ENCODE measurements at places on chromosomes 12 and 14.

DNA sequence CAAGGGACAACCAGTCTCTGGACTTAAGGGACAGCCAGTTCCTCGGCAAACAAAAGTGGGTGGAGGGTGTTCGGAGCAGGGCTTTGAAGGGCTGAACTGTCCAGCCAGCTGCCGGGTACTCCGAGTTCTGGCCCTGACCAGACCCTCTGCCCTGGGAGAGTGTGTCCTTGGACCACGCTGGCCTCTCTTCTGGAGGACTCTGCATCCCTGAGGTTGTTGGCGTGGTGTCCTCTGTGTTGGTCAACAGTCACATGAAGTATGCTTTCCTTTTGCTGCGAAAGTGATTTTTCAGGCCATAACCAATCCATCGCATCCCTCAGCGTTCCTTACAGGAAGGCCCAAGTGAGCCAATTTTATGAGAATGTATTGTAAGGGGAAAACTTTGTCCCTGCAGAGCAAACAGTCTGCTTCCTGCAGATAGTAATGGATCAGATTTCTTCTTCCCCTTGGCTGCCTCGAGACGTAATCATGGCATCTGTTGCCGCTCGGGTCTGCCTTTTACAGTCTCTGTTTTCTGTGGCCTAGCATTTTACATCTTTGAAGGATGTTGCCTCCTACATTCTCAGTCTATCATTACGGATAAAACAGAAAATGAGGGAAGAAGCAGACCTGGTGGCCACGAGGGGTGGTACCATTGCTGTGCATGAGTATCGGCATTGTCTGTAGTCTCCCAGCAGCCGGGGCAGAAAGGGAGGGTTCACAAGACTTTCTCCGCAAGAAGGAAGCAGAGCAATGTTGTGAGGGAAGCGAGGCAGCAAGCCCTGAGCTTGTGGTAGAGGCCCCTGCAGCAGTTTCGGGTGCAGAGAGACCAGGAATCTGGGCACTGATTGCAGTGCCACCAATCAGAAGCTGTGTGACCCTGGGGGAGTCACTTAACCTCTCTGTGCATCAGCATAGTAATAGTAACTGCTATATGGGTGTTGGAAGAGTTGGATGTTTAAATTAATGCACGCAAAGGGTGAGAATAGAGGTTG is 47.4 kb downstream of the SMIM41 start:
- DNase-seq, result no peak

- DNase-seq, result no peak
Measured at GRCh38 chr12:11991604-11992003, 79.1 kb upstream of the BCL2L14 start.

DNA sequence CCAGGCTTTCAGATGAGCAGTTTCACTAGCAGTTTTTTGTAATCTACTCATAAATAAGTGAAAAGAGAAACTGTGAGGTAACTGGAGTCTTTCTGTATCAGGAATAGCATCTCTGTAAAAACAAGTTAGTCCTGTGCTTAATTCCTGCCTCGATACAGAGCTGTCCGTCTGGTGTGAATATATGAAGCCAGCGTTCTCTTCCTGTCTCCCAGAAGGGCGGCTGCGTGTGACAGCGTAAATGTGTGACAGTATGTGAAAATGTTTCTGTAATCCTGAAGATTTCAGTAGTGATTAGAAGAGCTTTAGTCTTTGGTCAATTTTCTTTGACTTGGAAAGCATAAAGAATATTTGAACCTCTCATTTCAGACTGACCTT is 150.3 kb downstream of the FBXL14 start:
- DNase-seq, result no peak

DNA sequence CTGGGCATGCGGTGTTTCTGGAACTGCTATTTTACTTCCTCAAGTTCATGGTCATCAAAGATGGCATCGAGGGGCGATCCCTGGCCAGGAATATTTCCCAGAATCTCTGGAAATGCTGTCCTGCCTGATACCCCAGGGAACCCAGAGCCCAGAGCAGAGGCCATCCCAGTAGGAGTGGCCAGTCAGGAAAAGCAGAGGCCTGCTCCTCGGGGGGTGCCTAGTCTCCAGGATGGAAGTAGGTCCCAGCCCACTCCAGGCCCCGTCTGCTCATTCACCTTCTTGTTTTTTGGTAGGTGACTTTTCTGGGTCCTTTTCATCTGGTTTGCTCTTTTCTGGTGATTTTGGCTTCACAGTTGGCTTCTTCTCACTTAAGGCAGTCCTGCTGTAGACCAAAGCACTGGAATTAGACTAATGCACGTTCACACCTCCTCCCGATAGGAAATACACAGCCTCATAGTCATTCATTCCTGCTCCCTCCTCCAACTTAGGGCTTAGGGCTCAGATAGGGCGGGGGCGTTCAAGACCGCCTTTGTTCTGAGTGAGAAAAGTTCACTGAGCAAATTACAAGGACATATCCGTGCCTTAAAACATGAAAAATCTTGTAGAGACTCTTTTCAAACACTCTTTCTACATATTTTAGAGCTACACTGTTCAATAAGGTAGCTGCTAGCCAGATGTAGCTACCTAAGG is 51.1 kb downstream of the TRAFD1 start:
- DNase-seq, result no peak

GRCh38 chr12:95184121-95184520 is 33.1 kb downstream of the FGD6 start:
- DNase-seq, result no peak

DNA sequence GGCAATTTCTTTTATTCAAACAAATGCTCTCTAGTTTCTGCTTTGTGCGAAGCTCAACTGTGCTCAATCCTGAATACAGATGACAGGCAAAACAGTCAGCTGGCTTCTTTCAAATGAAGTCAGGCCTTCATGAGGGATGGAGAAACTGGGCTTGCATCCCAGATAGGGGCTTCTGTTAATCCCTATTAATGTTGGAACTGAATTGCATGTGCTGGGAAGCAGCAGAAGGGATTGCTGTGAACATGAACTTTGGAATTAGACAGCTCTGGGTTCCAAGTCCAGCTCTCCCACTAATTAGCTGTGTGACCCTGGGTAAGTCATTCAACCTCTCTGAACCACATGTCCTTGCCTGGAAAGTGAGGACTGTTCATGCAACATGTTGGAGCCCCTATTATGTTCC is 21.1 kb upstream of the CORO1C start:
- DNase-seq, result no peak

GRCh38 chr14:75182821-75183220 is 6.4 kb upstream of the TMED10 start:
- DNase-seq, result no peak

DNA sequence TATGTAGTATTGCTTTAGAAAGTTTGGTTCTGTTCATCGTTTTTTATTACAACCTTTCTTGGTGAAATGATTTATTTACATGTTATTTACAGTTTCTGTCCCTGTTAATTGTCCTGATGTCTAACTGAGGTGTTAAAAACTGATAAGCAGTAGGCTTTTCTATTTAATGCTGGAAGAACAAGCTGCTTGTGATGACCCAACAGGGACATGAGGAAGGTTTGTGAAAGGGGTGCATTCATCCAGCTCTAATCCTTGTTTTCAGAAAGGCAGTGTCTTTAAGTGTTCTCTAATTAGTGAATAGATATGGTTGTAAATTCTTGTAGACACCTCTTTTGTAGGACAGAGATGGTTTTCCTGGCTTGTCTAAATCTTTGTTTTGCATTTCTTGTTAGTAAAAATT is 191.4 kb downstream of the FOXA1 start:
- DNase-seq, result no peak

- DNase-seq, result no peak
Measured at GRCh38 chr14:81269100-81269978, 48.6 kb upstream of the GTF2A1 start.
